Activated naive CD4-positive, alpha-beta T cell treated with anti-CD3 and anti-CD28 coated beads, Interleukin-2, amount 50 U/mL, for 16 hours (primary cell): ENCODE measurements at places on chromosomes 6 and 20.

DNA sequence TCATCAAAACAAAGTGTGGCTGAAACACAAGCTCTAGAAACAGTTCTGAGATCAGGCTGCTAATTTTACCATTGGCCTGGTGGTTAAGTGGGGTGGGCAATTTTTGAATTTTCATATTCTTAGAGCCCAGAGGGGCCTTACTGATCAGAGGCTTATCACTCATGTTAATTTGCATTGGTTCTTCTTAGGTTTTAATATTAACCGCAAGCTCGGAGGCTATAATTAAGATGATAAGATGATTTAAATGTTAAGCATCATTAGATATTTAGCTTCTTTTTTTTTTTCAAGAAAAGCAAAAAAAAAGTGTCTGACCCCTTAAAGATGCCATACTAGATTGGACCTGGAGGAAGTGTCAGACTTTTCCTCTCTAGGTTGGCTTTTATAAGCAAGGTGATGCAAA is 8.4 kb upstream of the POPDC3 start:
- no peak for DNase-seq

GRCh38 chr6:5439749-5440148 is 178.4 kb downstream of the FARS2 start:
- no peak for DNase-seq

- no peak for DNase-seq
These were observed 5.2 kb downstream of the EBF4 start for GRCh38 chr20:2697768-2698167.

GRCh38 chr6:37516920-37517405 is 17.3 kb upstream of the CCDC167 start:
- peak; percentile 29 for DNase-seq

GRCh38 chr6:13280254-13280653 is 48.1 kb downstream of the TBC1D7 start:
- DNase-seq, result no peak

- DNase-seq, result no peak
These were observed 37.2 kb downstream of the TTI1 start for GRCh38 chr20:37995856-37996605.

DNA sequence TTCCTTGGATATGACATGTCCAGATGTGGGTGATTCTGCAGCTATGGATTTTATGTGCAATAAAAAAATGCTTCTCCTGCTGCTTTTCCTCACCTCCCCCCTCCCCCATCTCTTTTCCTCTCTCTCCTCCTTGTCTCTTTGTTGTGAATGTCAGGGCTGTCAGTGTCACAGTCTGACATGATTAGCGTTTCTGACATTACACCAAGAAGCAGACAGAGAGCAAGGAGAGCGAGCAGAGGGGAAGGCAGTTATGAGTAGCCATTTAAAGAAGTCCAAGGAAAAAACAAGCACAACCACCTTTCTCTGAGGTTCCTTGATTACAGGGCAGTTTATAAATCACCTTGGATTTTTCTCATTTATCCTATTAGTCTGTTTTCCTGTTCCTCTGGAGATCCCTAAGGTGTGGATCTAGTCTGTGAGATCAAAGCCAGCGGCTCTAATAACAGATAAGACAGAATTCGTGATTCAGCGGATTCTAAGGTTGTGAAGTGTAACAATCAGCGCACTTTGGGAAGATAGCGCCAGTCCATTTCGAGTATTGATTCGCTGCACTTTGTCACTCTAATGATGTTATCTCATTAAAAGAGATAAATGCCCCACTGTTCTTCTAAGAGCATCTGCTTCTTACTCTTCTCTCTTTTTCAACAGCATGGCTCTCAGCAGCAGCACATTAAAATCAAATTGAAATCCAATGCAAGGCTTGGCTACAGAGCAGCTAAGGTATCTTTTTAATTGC is 101.4 kb downstream of the BACH2 start:
- DNase-seq, result no peak

GRCh38 chr20:49979030-49979832 is 3.5 kb upstream of the SNAI1 start:
- peak; percentile 69 for DNase-seq

- DNase-seq, result no peak
These were observed 694.9 kb downstream of the PRKN start for GRCh38 chr6:162032620-162033019.

- DNase-seq, result no peak
These were observed 6.8 kb upstream of the MRPS10 start for GRCh38 chr6:42224222-42225028.

GRCh38 chr6:163626073-163626867 is 211.8 kb downstream of the QKI start:
- DNase-seq, result no peak

DNA sequence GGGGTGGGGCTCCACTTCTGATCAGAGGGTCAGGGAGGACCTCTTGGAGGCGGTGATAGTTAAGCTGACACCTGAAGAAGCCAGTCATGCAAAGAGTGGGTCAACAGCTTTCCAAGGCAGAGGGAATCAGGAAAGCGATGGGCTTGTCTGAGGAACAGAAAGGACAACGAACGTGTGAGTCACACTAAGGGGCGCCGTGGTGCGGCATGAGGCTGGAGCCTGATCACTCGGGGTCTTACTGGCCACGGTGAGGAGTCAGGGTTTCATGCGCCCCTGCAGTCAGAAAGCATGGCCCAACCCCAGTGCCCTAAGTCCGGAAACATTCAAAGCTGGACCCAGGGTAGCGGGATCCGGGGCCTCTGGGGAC is 50.6 kb upstream of the SLC32A1 start:
- no peak for DNase-seq

- no peak for DNase-seq
These were observed 569.2 kb downstream of the QKI start for GRCh38 chr6:163983679-163984078.

DNA sequence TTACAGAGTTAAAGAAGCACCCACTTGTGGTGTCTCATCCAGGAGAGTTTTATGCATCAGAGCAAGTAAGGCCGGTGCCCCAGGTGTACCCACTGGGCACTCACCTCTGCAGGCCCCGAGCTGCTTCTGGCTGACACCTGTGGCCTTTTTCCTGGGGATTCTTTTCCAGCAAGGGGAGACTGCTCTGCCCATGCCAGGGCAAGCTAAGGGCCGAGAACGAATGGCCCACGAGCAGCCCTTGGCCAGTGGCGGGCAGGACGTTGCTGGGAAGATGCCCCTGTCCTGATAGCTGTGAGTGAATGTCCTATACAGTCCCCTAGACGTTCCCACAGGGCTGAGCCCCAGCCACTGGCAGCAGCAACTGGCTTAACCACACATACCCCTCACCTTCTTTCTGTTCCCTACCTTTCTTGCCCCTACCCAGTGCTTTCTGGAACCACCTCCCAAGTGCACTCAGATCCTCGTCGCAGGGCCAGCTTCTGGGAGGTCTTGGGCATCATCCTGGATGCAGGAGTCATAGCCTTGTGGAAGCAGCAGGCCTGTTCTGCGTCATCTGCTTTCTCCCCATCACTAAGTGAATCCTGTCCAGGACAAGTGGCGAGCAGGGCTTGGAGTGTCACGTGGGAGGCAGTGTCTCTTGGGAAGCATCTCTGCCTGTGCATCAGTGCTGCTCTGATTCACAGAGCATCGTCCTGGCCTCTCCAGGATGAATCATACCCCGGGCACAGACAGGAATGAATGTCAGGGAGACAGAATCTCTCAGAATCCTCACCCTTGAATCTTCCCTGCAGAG is 32.5 kb downstream of the SYNDIG1 start:
- DNase-seq, result no peak

DNA sequence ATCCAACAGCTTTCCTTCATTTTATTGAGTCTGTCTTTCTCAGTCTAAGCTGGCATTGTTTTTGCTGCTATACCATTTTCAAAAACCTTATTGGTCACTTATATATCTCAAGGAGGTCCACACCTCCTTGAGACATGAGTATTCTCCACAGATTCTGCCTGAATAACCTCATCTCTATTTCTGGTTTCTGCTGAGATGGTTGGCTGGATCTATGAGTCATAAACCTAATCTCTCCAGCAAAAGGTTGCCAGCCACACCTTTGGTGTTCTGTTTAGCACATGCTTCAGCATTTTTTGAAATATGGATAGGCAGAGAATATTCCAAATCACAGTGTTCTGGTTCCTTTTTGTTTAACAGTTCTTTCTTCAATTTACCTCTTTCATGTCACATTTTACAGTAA is 40.8 kb upstream of the TMEM244 start:
- DNase-seq, result no peak

- no peak for DNase-seq
These were observed 99.8 kb downstream of the SMOC2 start for GRCh38 chr6:168540713-168541291.

DNA sequence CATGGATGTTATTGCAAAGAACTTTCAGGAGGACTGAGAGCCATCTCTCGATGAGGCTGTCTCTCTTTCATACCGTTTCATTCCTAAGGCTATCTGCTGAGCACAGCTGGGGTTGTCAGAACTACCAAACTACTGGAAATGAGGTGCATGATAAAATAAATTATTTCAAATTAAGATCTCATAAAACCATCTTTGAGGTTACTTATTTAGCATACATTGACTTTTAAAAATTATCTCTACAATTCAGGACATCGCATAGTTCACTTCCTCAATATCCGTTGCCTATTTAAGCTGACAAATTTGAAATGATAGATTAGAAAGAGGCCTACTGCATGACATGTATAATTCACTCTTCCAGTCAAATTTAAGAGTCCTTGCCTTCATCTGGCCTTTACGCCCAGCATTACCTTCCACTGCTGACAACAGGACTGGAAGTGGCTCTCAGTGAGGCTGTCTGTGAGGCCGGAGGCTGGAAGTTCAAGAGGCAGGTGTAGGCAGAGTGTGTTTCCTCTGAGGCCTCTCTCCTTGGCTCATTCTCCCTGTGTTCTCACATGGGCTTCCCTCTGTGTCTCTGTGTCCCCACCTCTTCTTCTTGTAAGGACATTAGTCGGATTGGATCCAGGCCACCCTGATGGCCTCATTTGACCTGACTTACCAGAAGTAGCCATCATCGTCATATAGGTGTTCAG is 12.8 kb upstream of the DUSP22 start:
- no peak for DNase-seq

DNA sequence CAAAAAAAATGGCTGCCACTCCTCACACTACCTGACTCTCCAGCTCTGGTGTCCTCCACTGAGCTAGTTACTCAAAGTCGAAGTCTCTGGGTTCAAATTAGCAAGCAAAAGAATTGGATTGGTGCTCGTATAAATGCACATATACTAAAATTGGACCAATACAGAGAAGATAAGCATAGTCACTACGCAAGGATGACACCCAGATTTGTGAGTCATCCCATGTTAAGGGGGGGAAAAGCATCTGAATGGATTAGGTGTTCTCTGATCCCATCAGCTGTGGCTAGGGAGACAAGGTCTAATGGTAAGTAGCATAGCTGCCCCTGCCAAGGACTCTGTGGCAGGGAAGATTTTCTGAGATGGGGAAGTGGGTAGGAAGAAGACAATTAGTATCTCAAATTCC is 18.3 kb upstream of the AMD1 start:
- no peak for DNase-seq

- no peak for DNase-seq
These were observed 3.5 kb downstream of the MCM9 start for GRCh38 chr6:118931436-118931835.

GRCh38 chr6:1659816-1660215 is 50.1 kb downstream of the FOXC1 start:
- DNase-seq, result no peak

DNA sequence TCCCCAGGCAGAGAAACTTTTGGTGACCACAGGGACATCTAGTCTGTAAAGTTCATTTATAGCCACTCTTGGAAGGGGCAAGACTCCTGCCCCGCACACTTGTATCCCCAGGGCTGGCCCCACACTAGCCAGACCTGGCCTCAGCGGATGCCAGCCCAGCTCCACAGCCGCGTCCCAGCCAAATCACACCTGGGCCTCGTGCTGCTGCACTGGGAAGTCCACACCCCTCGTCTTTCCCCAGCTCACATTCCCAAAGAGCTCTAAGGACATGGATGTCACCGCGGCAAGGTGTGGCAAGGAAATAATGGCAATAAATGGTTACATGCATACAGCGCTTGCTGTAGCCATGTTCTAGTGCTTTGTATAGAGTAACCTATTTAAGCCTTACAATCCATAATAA is 8.6 kb downstream of the IP6K3 start:
- DNase-seq, result no peak

GRCh38 chr6:28080631-28081485 is 490 bp downstream of the ZNF165 start:
- peak; percentile 89 for DNase-seq

DNA sequence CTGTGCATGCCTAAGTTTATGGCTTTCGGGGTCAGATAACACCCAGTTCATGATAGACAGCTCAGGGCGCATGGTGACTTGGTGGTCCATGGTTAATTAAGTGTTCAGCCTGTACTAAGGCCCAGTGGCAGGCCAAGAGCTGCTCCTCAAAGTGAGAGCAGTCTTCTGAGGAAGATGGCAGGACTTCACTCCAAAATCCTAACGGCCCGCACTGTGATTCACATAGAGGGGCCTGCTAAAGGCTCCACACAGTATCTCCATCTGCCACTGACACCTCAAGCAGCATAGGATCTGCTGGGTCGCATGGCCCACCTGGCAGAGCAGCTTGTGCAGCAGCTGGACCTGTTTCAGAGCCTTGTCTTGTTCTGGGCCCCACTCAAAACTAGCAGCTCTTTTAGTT is 10.6 kb upstream of the CST7 start:
- no peak for DNase-seq

GRCh38 chr20:7375905-7376304 is 564.4 kb downstream of the HAO1 start:
- no peak for DNase-seq

DNA sequence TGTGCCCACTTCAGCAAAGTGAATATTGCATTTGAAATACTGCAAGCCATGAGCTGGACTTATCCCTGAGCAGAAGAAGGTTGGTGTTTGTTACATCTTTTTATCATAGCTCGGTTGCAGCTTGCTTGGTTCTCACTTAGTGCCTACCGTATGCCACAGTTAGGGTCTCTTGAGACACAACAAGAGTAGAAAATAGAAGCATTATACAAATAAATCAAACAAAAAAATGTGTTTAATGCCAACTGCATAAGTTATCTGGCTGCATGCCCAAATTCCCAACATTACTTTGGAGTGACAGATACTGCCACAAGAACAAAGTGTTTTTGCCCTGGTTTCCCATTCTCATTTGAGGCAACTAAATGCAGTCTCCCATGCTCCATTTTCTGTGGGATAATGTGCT is 53.9 kb upstream of the LAMP5 start:
- no peak for DNase-seq

GRCh38 chr20:63979557-63980316 is at the start of gene SAMD10:
Gene SAMD10 (minus strand): TSS chr20:63979642. CDS start chr20:63979467, 175 bp downstream.
- DNase-seq, result peak; percentile 84

DNA sequence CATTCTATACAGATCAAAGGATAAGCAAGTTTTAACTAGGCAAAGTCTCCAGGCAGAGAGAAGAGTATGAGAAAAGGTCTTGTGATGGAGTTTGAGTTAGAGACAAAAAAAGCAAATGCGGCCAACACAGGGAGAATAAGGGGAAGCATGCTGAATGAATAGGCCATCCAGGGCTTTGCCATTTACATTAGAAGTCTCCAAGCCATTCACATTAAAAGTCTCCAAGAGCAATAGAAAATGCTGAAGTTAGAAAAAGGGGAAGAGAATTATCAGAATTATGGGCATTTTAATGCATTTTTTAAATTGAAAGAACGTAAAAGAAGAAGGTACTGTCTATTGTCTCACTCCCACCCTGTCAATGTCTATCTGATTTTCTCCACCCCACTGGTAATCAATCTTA is 49.4 kb downstream of the PDSS2 start:
- no peak for DNase-seq
